ENCODE measurements at places on chromosomes 13 and 19.

DNA sequence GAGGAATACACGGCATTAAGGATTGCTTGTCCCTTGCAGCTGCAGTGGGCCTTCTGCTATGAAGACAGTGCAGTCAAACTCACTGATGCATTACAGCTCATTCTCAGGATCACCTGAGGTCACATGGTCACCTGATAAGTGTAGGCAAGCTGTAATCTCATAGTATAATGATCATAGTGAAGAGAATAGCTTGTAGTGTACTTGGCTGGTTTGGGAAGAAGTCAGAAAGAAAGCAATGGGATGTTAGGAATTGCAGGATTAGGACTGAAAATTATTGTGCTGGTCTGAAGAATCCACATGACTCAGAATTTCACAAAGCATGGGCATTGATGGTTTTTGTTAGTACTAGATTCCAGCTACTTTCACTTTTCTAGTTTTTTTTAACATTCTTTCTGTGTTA lies 76.7 kb downstream of the MBNL2 start:
- peaks cover 14% of the 10 kb centered on the region for H3K4me1 ChIP-seq
- no peaks in the 10 kb centered on the region for H3K27me3 ChIP-seq
- DNase-seq, result no peak
- no peak overlapping the region for H3K4me3 ChIP-seq
- H3K36me3 ChIP-seq, result peaks cover 5% of the 10 kb centered on the region

DNA sequence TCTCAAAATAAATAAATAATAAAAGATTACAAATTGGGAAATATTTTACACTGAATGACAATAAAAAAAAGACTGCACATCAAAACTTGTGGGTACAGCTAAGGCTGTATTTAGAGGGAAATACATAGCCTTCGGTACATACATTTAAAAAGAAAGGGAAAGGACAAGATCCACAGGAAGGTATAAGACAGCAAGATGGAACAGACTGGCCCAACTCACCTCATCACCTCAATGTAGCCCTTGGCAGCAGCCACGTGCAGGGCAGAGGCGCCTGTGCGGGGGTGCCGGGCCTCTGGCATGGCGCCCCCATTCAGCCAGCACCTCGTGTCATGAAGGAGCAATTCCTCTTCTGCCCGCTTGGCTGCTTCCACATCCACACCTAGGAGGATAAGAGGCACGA lies 14.2 kb downstream of the PPP1R12C start:
- peaks cover 38% of the 10 kb centered on the region for H3K36me3 ChIP-seq
- H3K27ac ChIP-seq, result no peak overlapping the region
- no peak overlapping the region for H3K4me3 ChIP-seq
- no peaks in the 10 kb centered on the region for H3K27me3 ChIP-seq

GRCh38 chr19:3801412-3802096 lies 15.4 kb upstream of the MATK start:
- H3K27me3 ChIP-seq, result no peaks in the 10 kb centered on the region
- H3K4me3 ChIP-seq, result peak overlapping the region; percentile 47
- H3K4me1 ChIP-seq, result peaks cover 46% of the 10 kb centered on the region
- H3K36me3 ChIP-seq, result no peaks in the 10 kb centered on the region

- no peak for DNase-seq
- no peaks in the 10 kb centered on the region for H3K36me3 ChIP-seq
- H3K27me3 ChIP-seq, result no peaks in the 10 kb centered on the region
- H3K27ac ChIP-seq, result no peak overlapping the region
- H3K4me3 ChIP-seq, result no peak overlapping the region
Measured at GRCh38 chr13:60755380-60756163, 358.6 kb downstream of the TDRD3 start.

GRCh38 chr19:8244442-8244841 lies 35.3 kb downstream of the CERS4 start:
- no peak for DNase-seq
- no peak overlapping the region for H3K4me3 ChIP-seq
- H3K27me3 ChIP-seq, result no peaks in the 10 kb centered on the region
- peaks cover 19% of the 10 kb centered on the region for H3K4me1 ChIP-seq
- H3K36me3 ChIP-seq, result no peaks in the 10 kb centered on the region

GRCh38 chr13:109700176-109700575 lies 86.2 kb downstream of the IRS2 start:
- DNase-seq, result no peak
- H3K36me3 ChIP-seq, result no peaks in the 10 kb centered on the region
- H3K27me3 ChIP-seq, result peaks cover 7% of the 10 kb centered on the region
- no peak overlapping the region for H3K4me3 ChIP-seq
- H3K4me1 ChIP-seq, result peaks cover 17% of the 10 kb centered on the region

DNA sequence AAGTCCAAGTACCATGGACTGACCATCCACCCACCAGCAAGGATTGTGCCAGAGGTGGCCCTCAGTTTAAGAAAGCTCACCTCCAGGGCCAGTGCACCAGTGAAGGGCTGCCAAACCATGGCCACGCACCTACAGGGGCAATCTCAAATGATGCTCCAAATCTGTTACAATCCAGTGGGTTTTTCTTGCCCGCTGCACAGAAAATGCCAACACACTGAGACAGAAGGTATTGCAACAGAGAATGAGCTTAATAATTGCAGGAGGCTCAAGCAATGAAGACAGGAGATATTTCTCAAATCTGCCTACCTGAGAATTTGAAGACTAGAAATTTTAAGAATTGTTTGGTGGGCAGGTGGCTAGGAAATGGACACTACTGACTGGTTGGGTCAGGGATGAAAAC lies 22.0 kb downstream of the CEACAM7 start:
- H3K4me1 ChIP-seq, result no peaks in the 10 kb centered on the region
- no peak overlapping the region for H3K4me3 ChIP-seq
- H3K27me3 ChIP-seq, result peaks cover 24% of the 10 kb centered on the region
- H3K36me3 ChIP-seq, result no peaks in the 10 kb centered on the region
- no peak for DNase-seq

DNA sequence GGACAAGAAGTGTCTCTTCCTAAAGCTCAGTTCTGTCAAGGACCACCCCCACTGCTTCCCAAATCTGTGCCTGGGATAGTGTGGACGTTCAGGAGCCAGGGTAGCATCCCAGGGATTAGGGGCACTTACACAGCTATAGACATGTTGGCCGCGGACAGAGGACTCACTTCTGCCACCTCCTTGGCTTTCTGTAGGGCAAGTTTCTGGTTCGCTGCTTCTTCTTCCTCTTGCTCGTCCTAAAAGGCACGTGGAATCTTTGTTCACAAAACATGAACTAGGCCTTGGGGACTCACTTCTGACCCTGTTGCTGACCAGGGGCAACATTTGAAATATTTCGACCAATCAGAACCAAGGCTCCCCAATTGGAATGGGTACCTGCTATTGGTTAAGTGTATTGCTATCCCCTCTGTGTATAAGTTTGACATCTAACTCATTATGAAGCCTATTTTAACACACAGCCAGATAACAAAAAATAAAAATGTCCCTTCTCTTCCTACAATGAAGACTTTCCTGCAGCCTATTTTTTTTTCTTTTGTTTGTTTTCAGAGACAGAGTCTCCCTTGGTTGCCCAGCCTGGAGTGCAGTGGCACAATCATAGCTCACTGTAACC lies 150.3 kb downstream of the IER2 start:
- H3K4me3 ChIP-seq, result no peak overlapping the region
- H3K27ac ChIP-seq, result no peak overlapping the region

GRCh38 chr13:29624997-29625396 lies 29.5 kb upstream of the SLC7A1 start:
- no peak for DNase-seq
- no peaks in the 10 kb centered on the region for H3K36me3 ChIP-seq
- H3K27me3 ChIP-seq, result no peaks in the 10 kb centered on the region
- H3K4me1 ChIP-seq, result no peaks in the 10 kb centered on the region
- H3K27ac ChIP-seq, result no peak overlapping the region
- no peak overlapping the region for H3K4me3 ChIP-seq

DNA sequence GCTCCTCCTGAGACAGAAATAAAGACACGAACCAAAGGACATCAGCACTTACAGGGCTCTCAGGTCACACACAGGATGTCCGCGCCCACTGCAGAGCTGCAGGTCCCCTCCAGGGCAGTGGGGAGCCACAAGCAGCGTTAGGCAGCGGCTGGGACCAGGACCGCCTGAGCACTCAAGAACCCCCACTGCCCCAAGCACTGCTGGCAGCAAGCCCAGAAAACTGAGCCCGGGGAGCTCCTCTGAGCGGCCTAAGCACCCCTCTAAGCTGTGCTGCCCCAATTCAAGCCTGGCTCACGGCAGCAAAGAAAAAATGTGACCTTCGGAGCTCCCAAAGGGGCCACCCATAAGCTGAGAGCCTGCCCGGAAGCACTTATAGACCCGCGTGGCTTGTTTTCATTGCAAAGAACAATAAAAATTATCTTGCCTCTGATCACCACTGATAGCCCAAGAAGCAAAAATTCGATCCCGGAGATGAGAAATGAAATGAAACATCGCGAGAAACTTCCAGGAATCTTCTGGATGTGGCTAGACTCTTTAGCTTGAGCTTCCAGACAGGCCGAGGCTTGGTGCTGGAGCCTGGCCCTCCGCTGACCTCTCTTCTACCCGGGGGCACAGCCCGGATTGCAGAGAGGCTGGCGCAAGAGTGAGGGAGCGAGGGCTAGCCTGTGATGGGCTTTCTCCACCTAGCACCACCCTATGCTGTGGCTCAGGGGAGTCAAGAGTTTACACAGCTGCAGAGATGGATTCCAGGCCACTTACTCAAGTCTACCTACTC lies 6.3 kb downstream of the DPP9 start:
- H3K27ac ChIP-seq, result no peak overlapping the region
- peaks cover 73% of the 10 kb centered on the region for H3K36me3 ChIP-seq
- H3K4me3 ChIP-seq, result no peak overlapping the region
- no peaks in the 10 kb centered on the region for H3K27me3 ChIP-seq

DNA sequence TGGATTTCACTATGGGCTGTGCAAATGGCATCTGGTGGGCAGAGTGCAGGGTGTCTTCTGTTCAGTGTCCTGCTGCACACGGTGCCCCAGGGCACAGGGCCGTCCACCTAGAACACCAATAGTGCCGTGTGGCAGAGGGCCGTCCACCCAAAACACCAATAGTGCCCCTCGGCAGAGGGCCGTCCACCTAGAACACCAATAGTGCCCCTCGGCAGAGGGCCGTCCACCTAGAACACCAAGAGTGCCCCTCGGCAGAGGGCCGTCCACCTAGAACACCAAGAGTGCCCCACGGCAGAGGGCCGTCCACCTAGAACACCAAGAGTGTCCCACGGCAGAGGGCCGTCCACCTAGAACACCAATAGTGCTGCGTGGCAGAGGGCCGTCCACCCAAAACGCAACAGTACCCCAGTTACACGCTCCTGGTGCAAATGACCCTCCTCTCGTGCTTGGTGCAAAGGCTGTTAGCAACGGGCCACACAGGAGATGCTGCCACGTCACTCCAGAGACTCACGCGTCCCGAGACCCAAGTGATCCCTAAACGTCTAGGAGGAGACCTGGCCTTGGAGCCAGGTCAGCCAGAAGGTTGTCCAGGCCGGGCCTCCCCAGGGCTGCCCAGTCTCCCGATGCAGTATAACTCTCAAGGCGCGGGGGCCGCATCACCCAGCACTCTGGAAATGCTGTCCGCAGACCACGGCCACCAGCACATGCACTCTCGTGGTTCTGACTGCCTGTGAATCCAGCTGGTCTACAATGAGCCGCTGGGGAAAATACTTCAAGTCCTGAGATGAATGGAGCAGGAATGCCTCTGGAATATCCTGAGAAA lies 51.5 kb downstream of the RASA3 start:
- no peak overlapping the region for H3K4me3 ChIP-seq
- H3K36me3 ChIP-seq, result peaks cover 62% of the 10 kb centered on the region
- H3K27me3 ChIP-seq, result no peaks in the 10 kb centered on the region
- H3K27ac ChIP-seq, result no peak overlapping the region

- no peak for DNase-seq
- H3K36me3 ChIP-seq, result peaks cover 27% of the 10 kb centered on the region
- H3K4me3 ChIP-seq, result no peak overlapping the region
- H3K27me3 ChIP-seq, result no peaks in the 10 kb centered on the region
Measured at GRCh38 chr13:49112782-49113525, 107.2 kb upstream of the MLNR start.

DNA sequence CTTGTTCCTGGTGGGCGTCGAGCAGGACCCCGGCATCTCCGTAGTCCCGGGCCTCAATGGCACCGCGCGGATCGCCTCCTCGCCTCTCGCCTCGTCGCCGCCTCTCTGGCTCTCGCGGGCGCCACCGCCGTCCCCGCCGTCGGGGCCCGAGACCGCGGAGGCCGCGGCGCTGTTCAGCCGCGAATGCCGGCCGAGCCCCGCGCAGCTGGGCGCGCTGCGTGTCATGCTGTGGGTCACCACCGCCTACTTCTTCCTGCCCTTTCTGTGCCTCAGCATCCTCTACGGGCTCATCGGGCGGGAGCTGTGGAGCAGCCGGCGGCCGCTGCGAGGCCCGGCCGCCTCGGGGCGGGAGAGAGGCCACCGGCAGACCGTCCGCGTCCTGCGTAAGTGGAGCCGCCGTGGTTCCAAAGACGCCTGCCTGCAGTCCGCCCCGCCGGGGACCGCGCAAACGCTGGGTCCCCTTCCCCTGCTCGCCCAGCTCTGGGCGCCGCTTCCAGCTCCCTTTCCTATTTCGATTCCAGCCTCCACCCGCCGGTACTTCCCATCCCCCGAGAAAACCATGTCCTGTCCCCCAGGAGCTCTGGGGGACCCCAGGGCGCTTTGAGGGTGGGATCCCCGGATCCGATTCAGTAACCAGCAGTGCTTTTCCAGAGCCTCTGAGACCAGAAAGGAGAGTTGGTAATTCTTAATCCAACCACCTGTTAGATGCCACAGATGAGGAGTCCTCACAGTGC lies 885 bp downstream of the MLNR start:
- H3K27me3 ChIP-seq, result peaks cover 53% of the 10 kb centered on the region
- H3K27ac ChIP-seq, result no peak overlapping the region
- H3K4me1 ChIP-seq, result peaks cover 11% of the 10 kb centered on the region
- no peaks in the 10 kb centered on the region for H3K36me3 ChIP-seq
- H3K4me3 ChIP-seq, result no peak overlapping the region
